ENCODE measurements at places on chromosomes 6 and 20. TPM values are rescaled to one million over a fixed set of nuclear protein-coding genes. Genes with fewer than 3 reads are reported as not detected.

Gene BPIFA1
- polyA plus RNA-seq, result not detected

Gene GSTA3
- polyA plus RNA-seq, result not detected

Gene NRSN2
- polyA plus RNA-seq, result 111 TPM

Gene KIAA0408
- polyA plus RNA-seq, result 258 TPM

Gene KHDC1
- 23.6 TPM for polyA plus RNA-seq

Gene CLVS2
- 16.6 TPM for polyA plus RNA-seq

Gene CDC5L
- polyA plus RNA-seq, result 16.9 TPM
